ENCODE measurements at places on chromosomes 12 and 14.

DNA sequence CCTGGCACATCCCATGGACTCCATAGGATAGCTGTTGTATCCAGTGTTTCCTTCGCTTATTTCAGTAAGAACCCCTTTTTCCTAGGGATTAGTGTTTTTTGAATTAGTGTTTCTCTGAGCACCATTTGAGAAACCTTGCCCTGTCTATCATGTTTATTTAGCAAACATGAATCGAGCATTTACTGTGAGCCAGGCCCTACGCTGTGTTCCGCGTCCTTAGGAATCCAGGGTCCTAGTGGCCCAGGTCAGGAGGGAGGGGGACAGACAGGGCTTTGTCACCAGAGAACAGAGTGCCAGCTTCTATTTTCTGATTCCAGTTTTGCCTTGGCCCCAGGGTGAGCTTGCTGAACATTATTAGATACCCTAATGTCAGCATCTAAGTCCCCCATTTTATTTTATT is 2.5 kb downstream of the TEAD4 start:
- peaks cover 13% of the 10 kb centered on the region for H3K4me1 ChIP-seq
- no peak overlapping the region for H3K4me3 ChIP-seq
- no peaks in the 10 kb centered on the region for H3K36me3 ChIP-seq

DNA sequence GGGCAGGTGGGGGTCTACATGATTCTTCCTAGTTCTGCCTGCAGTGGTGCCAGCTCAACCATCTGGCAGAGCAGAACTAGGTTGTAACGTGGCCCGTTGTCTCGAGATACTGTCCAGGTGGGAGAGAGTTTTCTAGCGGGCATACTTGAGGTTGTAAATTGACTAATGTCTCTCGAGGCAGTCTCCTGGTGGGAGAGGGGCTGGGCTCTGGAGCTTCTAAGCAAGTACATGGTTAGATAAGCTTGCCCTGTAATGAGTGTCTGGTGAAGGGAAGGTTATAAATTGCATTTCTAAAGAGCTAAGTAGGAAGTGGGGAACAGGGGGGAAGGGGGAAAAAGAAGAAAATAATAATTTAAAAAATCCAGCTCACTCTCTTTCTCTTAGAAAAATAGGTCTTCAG is 18.1 kb downstream of the BDKRB1 start:
- H3K4me1 ChIP-seq: no peaks in the 10 kb centered on the region
- DNase-seq: peak; percentile 34
- H3K27ac ChIP-seq: no peak overlapping the region
- no peaks in the 10 kb centered on the region for H3K36me3 ChIP-seq
- H3K4me3 ChIP-seq: no peak overlapping the region
- H3K27me3 ChIP-seq: peaks cover 6% of the 10 kb centered on the region

DNA sequence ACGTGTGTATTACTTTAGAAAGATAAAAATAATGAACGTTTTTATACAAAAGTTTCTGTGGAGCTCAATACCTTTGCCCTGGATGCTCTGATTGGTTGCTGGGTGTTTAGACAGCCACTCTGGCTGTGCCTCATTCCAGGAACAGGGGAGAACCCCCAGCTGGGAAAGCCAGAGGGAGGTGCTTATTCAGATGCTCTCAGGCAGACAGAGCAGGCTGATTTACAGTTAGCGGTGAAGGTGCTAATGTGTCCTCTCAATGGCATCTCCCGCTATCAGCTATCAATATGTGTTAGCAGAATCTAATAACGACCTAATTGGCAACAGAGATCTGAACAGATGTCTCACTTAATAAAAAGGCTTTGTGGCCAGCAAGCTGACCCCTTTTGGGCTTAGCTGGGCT is 402.3 kb downstream of the NUAK1 start:
- no peaks in the 10 kb centered on the region for H3K36me3 ChIP-seq
- H3K4me3 ChIP-seq: no peak overlapping the region
- H3K27me3 ChIP-seq: no peaks in the 10 kb centered on the region
- no peaks in the 10 kb centered on the region for H3K4me1 ChIP-seq

GRCh38 chr12:41485203-41485602 is 297.1 kb downstream of the PDZRN4 start:
- no peaks in the 10 kb centered on the region for H3K4me1 ChIP-seq
- no peak overlapping the region for H3K27ac ChIP-seq
- peaks cover 7% of the 10 kb centered on the region for H3K27me3 ChIP-seq
- no peak overlapping the region for H3K4me3 ChIP-seq
- no peak for DNase-seq

DNA sequence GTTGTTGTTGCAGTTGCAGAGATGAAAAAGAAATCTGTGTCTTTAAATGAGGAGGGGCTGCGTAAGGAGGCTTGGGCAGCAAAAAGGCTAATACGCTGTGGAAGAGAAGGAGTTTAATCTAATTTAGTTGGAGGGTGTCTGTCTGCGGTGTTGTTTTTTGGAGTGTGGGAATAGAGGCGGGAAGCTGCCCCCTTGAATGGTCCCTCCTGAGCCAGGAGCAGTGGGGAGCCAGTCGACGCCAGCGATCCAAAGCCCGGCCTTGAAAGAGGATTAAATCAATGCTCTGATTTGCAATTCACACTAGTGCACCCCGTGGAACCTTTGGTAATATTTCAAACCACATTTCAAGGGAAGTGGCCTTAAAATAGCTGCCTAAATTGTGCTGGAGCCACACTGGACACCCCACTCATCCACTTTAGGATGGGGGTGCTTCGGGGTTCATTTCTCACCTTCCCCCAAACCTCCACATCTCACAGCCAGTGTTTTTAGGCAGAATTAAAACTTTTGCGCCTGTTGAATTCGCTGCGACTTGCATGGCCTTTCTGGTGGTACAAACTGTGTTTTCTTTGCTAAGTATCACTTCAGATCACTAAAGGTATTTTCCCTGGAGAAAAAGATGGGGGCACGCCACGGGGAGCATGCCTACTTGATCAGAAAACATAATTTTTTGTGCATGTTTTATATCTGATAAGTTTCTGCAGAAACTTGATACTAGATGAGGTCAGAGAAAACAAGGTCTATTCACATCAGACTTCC is 4.1 kb upstream of the FZD10 start:
- H3K36me3 ChIP-seq: peaks cover 4% of the 10 kb centered on the region
- no peak for DNase-seq
- H3K4me3 ChIP-seq: no peak overlapping the region
- H3K4me1 ChIP-seq: no peaks in the 10 kb centered on the region
- H3K27me3 ChIP-seq: peaks cover 7% of the 10 kb centered on the region
- no peak overlapping the region for H3K27ac ChIP-seq

DNA sequence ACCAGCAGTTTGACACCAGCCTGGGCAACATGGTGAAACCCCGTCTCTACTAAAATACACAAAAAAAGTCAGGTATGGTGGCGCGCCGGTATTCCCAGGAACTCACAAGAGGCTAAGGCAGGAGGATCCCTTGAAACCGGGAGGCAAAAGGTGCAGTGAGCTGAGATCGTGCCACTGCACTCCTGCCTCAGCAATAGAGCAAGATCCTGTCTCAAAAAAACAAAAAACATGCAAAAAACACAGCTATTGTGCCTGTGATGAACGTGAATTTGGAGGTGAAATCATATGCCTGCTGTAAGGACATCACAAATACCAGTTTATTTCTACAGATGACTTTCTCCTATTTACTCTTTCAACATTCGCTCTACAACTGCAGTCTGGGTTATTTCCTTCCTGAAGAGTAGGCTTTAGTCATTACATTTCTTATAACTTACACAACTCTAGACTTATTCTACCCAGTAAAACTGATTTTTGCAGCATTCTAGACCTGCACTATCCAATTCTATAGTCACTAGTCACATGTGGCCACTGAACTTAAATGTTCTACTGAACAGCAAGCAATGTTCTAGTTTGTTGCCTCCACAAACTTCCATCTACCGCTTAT is 48.3 kb downstream of the HNRNPC start:
- peak overlapping the region; percentile 74 for H3K27ac ChIP-seq
- H3K36me3 ChIP-seq: peaks cover 57% of the 10 kb centered on the region
- DNase-seq: no peak
- no peak overlapping the region for H3K4me3 ChIP-seq
- H3K27me3 ChIP-seq: no peaks in the 10 kb centered on the region

- H3K36me3 ChIP-seq: no peaks in the 10 kb centered on the region
- no peaks in the 10 kb centered on the region for H3K4me1 ChIP-seq
- no peak overlapping the region for H3K27ac ChIP-seq
- DNase-seq: no peak
- peaks cover 4% of the 10 kb centered on the region for H3K27me3 ChIP-seq
These were observed 123.5 kb downstream of the CAPZA3 start for GRCh38 chr12:18861287-18861858.

DNA sequence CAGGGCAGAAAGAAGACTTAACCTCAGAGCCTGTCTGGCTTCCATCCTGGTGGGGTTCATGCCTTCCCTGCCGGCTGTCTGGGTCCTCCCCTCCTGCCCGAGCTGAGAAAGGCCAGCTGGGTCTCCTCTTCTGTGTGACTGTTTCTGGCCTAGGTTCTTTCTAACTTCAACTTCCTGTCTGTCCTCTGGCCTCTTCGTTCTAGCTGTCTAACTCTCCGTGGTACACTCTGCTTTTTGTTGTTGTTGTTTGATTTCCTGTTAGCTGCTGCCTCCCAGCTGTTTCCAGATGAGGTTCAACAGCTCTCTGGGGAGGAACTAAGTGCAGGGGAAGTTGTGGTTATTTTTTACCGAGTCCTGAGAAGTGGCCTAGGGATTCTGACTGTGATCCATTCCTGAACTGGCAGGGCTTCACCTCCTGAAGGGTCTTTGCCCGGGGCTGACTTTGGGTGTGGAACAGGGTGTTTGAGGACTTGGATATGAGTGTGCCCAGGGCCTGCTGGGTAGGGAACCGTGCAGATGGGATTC is 3.2 kb downstream of the MLXIP start:
- peaks cover 65% of the 10 kb centered on the region for H3K4me1 ChIP-seq
- no peaks in the 10 kb centered on the region for H3K27me3 ChIP-seq
- DNase-seq: peak; percentile 68

- no peaks in the 10 kb centered on the region for H3K27me3 ChIP-seq
- no peak overlapping the region for H3K27ac ChIP-seq
- H3K4me3 ChIP-seq: no peak overlapping the region
- H3K4me1 ChIP-seq: no peaks in the 10 kb centered on the region
- no peak for DNase-seq
These were observed 1778.9 kb upstream of the SEL1L start for GRCh38 chr14:83312511-83312910.

GRCh38 chr12:117342682-117343081 is 18.7 kb downstream of the NOS1 start:
- peaks cover 4% of the 10 kb centered on the region for H3K27me3 ChIP-seq
- H3K4me1 ChIP-seq: peaks cover 7% of the 10 kb centered on the region
- H3K4me3 ChIP-seq: no peak overlapping the region
- no peak for DNase-seq
- H3K36me3 ChIP-seq: no peaks in the 10 kb centered on the region

DNA sequence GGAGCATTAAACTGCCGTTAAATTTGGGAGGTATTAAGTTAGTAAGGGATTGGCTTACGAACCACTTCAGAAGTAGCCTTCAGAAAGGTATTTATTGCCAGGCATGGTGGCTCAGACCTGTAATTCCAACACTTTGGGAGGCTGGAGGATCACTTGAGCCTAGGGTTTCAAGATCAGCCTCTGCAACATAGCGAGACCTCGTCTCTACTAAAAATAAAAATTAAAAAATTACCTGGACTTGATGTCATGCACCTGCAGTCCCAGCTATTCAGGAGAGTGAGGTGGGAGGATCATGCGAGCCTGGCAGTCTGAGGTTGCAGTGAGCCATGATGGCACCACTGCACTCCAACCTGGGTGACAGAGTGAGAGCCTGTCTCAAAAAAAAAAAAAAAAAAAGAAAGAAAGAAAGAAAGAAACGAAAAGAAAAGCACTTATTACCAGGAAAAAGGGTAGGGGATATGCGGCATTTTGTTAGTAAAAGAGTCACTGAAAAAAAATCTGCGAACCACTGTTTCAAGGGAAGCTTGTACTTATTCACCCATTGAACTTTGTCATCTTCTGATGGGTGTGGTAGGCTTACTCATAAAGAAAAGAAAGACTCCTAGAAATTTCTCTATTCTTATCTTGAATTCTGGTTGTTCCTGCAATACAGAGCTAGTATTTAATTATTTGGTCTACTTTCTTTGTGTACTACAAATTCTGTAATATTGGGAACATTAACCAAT is 33.6 kb upstream of the PLEKHA5 start:
- H3K27me3 ChIP-seq: no peaks in the 10 kb centered on the region
- DNase-seq: no peak
- H3K27ac ChIP-seq: no peak overlapping the region
- no peaks in the 10 kb centered on the region for H3K4me1 ChIP-seq

DNA sequence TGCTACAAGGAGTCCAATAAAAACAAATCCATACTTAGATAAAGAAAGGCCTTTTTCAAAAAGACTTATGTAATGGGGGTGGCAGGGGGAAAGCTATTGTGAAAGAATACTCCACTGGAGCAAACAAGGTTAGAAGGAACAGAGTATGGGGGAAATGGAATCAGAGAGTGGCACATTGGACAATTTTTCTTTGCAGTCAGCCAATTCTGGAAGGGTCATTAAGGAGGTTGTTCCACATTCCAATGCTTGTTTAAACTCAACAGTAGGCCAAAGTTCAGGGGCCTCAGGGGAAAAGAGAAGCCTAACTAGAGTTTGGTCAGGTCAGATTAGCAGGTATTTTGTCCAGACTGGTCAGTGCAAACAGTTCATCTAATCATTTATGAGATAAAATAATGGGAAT is 105.2 kb upstream of the RESF1 start:
- no peak overlapping the region for H3K4me3 ChIP-seq
- H3K36me3 ChIP-seq: peaks cover 23% of the 10 kb centered on the region
- no peaks in the 10 kb centered on the region for H3K4me1 ChIP-seq
- H3K27ac ChIP-seq: no peak overlapping the region
- no peaks in the 10 kb centered on the region for H3K27me3 ChIP-seq
- no peak for DNase-seq

DNA sequence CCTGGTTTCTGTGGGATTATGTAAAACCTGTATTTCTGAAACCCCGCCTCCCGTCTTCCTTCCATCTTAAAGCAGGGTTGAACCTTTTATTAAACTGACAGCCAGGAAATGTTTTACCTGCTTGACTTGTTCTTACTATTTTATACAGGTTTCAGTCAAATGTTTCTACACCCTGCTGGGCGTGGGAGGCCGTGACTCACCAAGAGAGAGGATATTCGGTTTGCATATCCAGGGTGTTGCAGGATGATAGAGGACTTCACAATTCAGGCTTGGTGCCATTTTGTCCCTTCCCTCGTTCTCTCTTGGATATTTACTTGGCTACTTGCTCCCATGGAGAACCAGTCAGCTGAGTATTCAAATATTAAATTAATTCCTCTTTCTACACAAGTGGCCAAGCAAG is 69.7 kb downstream of the ARF6 start:
- no peak overlapping the region for H3K27ac ChIP-seq
- H3K4me1 ChIP-seq: peaks cover 26% of the 10 kb centered on the region
- DNase-seq: no peak
- no peaks in the 10 kb centered on the region for H3K27me3 ChIP-seq

DNA sequence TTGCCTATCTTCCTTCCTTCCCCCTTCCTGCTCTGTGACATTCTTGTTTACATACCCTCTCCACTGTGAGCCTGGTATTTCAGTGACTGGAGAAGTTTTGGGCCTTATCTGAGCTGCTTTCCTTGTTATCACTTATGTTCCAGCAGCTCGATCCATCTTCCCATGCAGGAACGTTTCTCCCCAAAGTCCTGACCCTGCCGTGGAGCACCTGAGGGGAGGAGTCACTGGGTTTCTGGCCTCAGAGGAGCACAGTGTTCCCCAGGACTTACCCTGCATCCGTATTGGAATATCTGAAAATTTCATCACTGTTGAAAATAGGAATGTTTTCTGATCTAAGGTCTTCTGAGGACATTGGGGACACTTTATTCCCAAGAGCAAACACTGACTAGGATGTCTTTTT is 141.8 kb downstream of the CACNA1C start:
- DNase-seq: no peak
- H3K27ac ChIP-seq: no peak overlapping the region
- no peaks in the 10 kb centered on the region for H3K4me1 ChIP-seq
- no peaks in the 10 kb centered on the region for H3K36me3 ChIP-seq

GRCh38 chr14:24416254-24416931 is 13.1 kb downstream of the CBLN3 start:
- no peaks in the 10 kb centered on the region for H3K36me3 ChIP-seq
- H3K27ac ChIP-seq: no peak overlapping the region
- no peak overlapping the region for H3K4me3 ChIP-seq
- no peaks in the 10 kb centered on the region for H3K4me1 ChIP-seq

Data from activated CD8-positive, alpha-beta memory T cell treated with anti-CD3 and anti-CD28 coated beads, Interleukin-2, amount 10 ng/mL, durations not matched to agents 7 days and 5 days (primary cell).